ENCODE measurements at places on chromosomes 6 and 20. TPM values are rescaled to one million over a fixed set of nuclear protein-coding genes. Genes with fewer than 3 reads are reported as not detected.

DBNDD2 gene
- 10.5 TPM for total RNA-seq

ACOT13 gene
- total RNA-seq, result 2.6 TPM

COL10A1 gene
- 4.9 TPM for total RNA-seq

- H3K4me1 ChIP-seq, result no peaks in the 10 kb centered on the region
- H3K36me3 ChIP-seq, result no peaks in the 10 kb centered on the region
- H3K4me3 ChIP-seq, result no peak overlapping the region
- no peak for DNase-seq
- no peaks in the 10 kb centered on the region for H3K27me3 ChIP-seq
These were observed 874.2 kb downstream of the TFAP2A start for GRCh38 chr6:9540534-9541126.

- no peaks in the 10 kb centered on the region for H3K27me3 ChIP-seq
- H3K36me3 ChIP-seq, result no peaks in the 10 kb centered on the region
- H3K4me3 ChIP-seq, result no peak overlapping the region
- DNase-seq, result no peak
These were observed 229.3 kb downstream of the SYNDIG1 start for GRCh38 chr20:24698706-24699206.

TREM1 gene
- not detected for total RNA-seq

DNA sequence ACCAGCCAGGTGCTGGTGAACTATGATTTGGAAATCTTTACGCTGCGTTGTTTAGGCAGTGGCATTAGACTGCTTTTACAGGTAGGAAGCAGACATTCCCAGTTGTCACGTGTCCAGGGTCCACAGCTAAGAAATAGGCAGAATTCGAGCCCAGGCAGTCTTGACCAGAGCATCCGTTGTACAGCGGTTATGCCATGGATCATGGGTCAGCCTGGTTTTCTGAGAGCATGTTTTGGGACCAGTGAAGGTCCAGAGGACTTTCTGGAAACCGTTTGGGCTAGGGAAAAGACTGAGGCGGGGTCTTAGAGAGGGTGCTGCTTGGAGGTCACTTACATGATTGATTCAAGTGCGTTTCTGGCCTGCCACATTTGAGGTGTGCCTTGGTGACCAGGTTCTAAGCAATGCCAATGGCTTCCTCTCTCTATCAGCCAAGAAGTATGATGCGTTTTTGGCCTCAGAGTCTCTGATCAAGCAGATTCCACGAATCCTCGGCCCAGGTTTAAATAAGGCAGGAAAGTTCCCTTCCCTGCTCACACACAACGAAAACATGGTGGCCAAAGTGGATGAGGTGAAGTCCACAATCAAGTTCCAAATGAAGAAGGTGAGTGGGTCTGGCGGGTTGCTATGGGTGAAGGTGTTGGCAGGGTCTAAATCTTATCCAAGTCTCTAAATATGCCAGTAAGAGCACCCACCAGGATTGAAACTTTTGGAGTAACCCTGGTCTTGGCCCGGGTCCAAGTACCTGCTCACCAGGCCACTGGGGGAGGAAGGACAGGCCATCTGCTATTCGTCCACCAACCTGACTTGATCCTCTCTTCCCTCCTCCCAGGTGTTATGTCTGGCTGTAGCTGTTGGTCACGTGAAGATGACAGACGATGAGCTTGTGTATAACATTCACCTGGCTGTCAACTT, 1.8 kb downstream of the RPL10A start:
- DNase-seq, result peak; percentile 63
- H3K27ac ChIP-seq, result peak overlapping the region; percentile 92
- no peaks in the 10 kb centered on the region for H3K27me3 ChIP-seq
- peak overlapping the region; percentile 43 for H3K4me3 ChIP-seq

RNF182 gene
- total RNA-seq, result 0.33 TPM

- H3K27ac ChIP-seq, result no peak overlapping the region
- no peaks in the 10 kb centered on the region for H3K27me3 ChIP-seq
- H3K36me3 ChIP-seq, result no peaks in the 10 kb centered on the region
These were observed 133.8 kb downstream of the ARID1B start for GRCh38 chr6:156910938-156911337.

GRCh38 chr20:63183422-63184146, 32.3 kb downstream of the YTHDF1 start:
- peaks cover 28% of the 10 kb centered on the region for H3K27me3 ChIP-seq
- peak; percentile 42 for DNase-seq
- H3K36me3 ChIP-seq, result no peaks in the 10 kb centered on the region
- H3K27ac ChIP-seq, result no peak overlapping the region
- H3K4me3 ChIP-seq, result no peak overlapping the region

- no peak for DNase-seq
- peaks cover 50% of the 10 kb centered on the region for H3K4me1 ChIP-seq
- no peaks in the 10 kb centered on the region for H3K36me3 ChIP-seq
- no peaks in the 10 kb centered on the region for H3K27me3 ChIP-seq
- no peak overlapping the region for H3K4me3 ChIP-seq
These were observed 74.3 kb downstream of the ARID1B start for GRCh38 chr6:156851454-156851921.

TFAP2D gene
- total RNA-seq, result not detected

GJA1 gene
- 14.8 TPM for total RNA-seq

- peaks cover 23% of the 10 kb centered on the region for H3K36me3 ChIP-seq
- H3K4me3 ChIP-seq, result no peak overlapping the region
- peaks cover 4% of the 10 kb centered on the region for H3K4me1 ChIP-seq
- no peaks in the 10 kb centered on the region for H3K27me3 ChIP-seq
These were observed 269.9 kb downstream of the UTRN start for GRCh38 chr6:144555066-144555465.

- no peak for DNase-seq
- no peak overlapping the region for H3K27ac ChIP-seq
- H3K4me1 ChIP-seq, result no peaks in the 10 kb centered on the region
- H3K27me3 ChIP-seq, result no peaks in the 10 kb centered on the region
- no peak overlapping the region for H3K4me3 ChIP-seq
- no peaks in the 10 kb centered on the region for H3K36me3 ChIP-seq
These were observed 26.5 kb downstream of the CD109 start for GRCh38 chr6:73722318-73723060.

GRCh38 chr6:54194067-54194466, 82.8 kb downstream of the MLIP start:
- no peak overlapping the region for H3K27ac ChIP-seq
- no peak overlapping the region for H3K4me3 ChIP-seq
- H3K27me3 ChIP-seq, result no peaks in the 10 kb centered on the region
- DNase-seq, result no peak
- no peaks in the 10 kb centered on the region for H3K4me1 ChIP-seq
- no peaks in the 10 kb centered on the region for H3K36me3 ChIP-seq

EPPIN gene
- not detected for total RNA-seq

DNA sequence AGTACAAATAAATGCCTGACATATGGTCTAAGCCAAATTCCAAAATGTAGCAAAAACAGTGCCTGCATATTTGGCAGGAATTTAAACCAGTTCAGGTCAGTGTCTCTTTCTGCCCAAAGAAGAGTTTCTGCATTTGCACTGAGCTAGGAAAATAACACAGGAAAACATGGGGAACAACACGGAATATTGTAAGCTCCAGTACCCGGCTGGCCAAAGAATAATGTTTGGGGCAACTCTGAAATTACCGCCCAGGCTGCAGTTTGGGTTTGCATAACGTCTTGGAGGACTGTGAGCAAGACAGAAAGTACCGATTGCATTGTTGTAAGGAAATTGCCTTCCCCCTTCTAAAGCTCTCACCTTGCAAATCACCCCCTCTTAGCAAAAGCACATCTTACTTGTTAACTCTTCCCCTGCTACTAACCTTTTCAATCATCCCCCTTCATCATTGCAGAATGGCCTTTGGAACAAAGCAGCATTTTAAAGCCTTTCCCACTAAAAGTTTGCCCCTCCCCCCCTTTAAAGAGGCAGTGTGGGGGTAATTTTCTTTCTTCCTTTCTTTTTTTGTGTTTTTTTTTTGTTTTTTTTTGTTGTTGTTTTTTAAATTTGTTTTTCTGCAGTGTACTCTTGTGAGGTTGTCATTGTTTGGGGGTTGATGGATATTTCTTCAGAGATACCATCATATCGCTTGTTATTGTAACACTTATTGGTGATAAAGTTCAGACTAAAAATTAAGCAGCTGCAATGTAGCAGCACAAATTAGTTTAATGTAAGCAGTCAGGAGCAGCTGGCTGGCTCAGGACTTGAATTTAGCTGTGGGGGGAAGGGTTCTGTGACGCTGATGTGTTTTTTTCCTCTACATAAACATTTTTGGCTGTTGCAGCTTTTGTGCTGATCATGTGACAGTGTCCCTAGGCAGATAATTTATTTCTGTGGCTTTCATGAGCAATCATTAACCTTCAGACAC, 100.0 kb upstream of the CITED2 start:
- peaks cover 34% of the 10 kb centered on the region for H3K4me1 ChIP-seq
- DNase-seq, result peak; percentile 57
- no peak overlapping the region for H3K4me3 ChIP-seq
- no peaks in the 10 kb centered on the region for H3K36me3 ChIP-seq
- H3K27me3 ChIP-seq, result no peaks in the 10 kb centered on the region

FRK gene
- 7.9 TPM for total RNA-seq

PRDM13 gene
- not detected for total RNA-seq

- no peak overlapping the region for H3K4me3 ChIP-seq
- no peak overlapping the region for H3K27ac ChIP-seq
- no peaks in the 10 kb centered on the region for H3K4me1 ChIP-seq
- no peaks in the 10 kb centered on the region for H3K36me3 ChIP-seq
- DNase-seq, result no peak
These were observed 57.1 kb downstream of the RWDD2A start for GRCh38 chr6:83250235-83250634.

DNA sequence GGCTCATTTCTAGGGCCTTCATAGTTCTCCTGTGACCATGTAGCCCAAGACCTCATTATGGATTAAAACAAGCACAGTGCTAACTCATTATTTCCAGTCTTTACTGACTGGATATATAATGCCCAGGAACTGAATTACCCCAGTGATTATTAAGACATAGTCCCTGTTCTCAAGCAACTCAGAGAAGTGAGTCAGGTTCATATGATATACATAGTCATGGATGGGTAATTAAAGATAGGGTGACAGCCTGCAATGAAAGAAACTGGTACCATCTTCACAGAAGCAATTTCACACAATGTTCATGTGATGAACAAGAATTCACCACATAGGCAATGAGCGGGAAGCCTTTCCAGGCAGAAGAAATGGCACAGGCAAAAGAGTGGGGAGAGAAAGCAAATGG, 3.5 kb downstream of the TRIM27 start:
- no peak overlapping the region for H3K4me3 ChIP-seq
- H3K27me3 ChIP-seq, result no peaks in the 10 kb centered on the region
- peaks cover 32% of the 10 kb centered on the region for H3K36me3 ChIP-seq
- H3K4me1 ChIP-seq, result peaks cover 37% of the 10 kb centered on the region
- H3K27ac ChIP-seq, result no peak overlapping the region
- DNase-seq, result no peak

DNA sequence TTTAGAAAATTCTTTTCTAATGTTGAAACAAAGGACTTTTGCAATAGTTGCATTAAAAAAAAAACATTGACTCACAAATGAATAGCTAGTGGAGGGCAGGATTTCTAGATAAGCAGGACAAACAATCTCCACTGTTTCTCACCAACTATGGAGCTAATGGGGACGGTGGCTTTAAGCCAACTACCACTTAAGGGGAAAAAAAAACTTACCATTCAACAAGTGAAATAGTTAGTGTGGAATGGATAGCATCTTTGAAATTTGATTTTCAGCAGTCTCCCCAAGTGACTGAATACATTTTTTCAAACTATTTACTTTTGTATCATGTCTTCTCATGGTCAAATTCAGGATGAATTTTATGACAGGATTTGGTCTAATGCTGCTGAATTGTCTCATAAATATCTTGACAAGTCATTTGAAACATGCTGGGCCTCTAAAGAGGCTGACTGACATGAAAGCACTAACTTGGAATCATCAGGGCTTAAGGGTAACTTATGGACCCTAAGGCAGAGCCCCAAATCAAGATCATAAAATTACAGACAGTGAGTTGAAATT, 100.5 kb downstream of the EYA4 start:
- no peak overlapping the region for H3K4me3 ChIP-seq
- no peak overlapping the region for H3K27ac ChIP-seq
- H3K27me3 ChIP-seq, result no peaks in the 10 kb centered on the region
- no peak for DNase-seq

ZNF165 gene
- 4.3 TPM for total RNA-seq

- H3K4me3 ChIP-seq, result no peak overlapping the region
- no peak for DNase-seq
- H3K27me3 ChIP-seq, result no peaks in the 10 kb centered on the region
- no peak overlapping the region for H3K27ac ChIP-seq
- H3K36me3 ChIP-seq, result peaks cover 25% of the 10 kb centered on the region
These were observed 338.9 kb downstream of the ESR1 start for GRCh38 chr6:152146385-152146784.

- H3K27ac ChIP-seq, result no peak overlapping the region
- DNase-seq, result no peak
- H3K36me3 ChIP-seq, result no peaks in the 10 kb centered on the region
- H3K4me3 ChIP-seq, result no peak overlapping the region
- H3K27me3 ChIP-seq, result peaks cover 12% of the 10 kb centered on the region
These were observed 1.5 kb downstream of the SOX18 start for GRCh38 chr20:64047968-64048401.

DNA sequence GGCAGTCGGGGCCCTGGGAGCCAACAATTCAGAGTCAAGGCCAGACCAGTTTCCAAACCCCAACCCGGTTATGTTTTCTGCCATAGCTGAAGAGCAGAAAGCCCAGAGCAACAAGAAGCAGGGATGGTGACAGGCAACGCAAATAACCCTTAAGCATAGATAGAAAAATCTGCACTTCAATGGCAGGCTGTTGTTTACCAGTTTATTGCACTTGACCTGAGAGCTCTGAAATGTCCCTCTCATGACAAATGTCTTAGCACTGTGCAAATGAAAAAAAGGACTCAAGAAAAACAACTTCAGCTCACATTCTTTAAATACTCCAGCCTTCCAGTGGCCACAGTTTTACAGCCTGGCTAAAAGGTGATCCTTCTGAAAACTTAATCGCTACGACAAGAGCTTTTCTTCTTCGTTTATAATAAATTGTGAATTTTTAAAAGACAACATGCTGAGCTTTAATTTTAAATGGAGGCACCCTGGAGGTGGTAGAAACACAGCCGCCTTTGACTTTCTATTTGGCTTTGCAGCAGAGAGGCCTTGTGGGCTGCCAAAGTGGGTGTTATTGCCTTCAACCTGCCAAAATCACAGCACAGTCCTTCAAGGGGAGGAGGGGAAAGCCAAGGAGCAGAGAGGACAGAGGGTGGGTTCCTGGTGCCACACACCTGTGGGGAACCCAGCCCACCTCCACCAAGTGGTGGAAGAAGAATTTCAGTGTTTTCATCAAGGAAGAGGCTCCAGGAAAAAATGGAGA, 289.5 kb upstream of the CDYL start:
- no peak for DNase-seq
- no peak overlapping the region for H3K4me3 ChIP-seq
- no peaks in the 10 kb centered on the region for H3K27me3 ChIP-seq
- no peaks in the 10 kb centered on the region for H3K4me1 ChIP-seq

TUBB1 gene
- not detected for total RNA-seq

C6orf89 gene
- 25.7 TPM for total RNA-seq

Data from body of pancreas (tissue), 4 donors.